Germinal center (tissue), 1 donor: ENCODE measurements at places on chromosomes 1 and 21.

- DNase-seq = no peak
These were observed 23.0 kb upstream of the DNAJC11 start for GRCh38 chr1:6724517-6725141.

- no peak for DNase-seq
These were observed 14.5 kb downstream of the CR1 start for GRCh38 chr1:207510444-207510843.

GRCh38 chr1:174433451-174433850, 14.3 kb upstream of the GPR52 start:
- DNase-seq = no peak

DNA sequence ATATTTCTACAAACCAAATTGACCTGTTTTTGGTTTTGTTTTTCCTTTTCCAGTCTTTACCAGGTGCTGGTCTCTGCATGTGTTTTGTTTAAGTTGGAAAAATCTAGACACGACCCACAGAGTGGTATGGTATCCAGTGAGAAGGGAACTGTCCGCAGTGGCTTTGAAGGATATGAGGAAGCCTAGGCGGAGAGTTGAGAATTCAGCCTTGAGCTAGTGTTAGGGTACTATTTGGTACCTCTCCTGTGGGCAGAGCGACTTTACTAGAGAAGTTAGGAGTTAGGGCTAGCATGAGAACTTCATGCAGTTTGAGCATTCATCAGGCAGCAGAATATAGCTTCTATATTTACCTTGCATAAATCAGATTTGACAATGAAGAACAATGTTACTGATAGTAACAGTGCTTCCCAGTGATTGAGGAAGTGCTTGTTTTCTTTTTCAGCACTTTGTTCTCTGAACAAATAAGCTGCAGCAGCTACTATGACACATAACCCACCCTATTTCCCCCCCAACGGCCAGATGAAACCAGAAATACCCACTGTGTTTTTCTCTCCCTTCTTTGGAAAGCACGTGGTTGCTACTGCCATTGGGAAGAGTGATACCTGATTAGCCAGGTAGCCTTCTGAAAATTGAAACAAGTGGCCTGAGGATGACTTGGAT, 19.0 kb downstream of the MRPS6 start:
- no peak for DNase-seq

DNA sequence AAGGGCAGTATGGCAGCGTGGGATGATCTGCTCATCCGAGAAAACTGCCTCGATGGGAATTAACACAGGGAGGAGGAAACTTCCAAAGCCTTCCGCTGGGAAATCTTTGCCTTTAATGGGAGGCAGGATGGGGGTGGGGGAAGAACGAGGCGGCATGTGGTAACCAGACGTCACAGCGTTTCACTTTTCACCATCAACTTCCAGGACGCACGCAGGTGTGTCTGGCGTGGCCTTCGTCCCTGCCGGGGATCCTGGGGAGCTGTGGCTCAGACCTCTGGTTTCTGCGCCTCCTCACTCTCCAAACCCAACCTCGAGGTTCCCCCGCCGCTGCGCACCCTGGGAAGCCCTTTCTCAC, 282 bp downstream of the RSPH1 start:
- DNase-seq = peak; percentile 31

DNA sequence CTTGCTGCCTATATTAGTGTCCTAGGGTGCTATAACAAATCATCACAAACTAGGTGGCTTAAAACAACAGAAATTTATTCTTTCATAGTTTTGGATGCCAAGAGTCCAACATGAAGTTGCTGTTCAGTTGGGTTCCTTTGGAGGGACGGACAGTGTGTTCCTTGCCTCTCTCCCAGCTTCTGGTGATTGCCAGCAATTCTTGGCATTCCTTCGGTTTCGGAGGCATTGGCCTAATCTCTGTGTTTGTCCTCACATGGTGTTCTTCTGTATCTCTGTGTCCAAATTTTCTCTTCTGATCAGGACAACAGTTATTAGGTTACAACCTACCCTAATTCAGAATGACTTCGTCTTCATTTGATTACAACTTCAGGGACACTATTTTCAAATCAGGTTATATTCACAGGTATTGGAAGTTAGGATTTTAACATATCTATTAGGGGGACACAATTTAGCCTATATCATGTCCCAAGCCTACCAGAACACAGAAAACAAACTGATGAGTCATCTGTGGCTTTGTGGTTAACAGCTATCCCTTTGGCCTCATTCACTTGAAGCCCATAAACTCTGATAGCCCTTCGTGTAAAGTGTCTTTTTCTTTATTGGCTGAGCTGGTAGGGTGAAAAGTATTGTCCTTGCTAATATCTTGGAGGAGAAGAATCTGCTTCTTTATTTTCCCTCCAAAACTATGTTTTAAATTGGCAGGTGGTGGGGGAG, 83.2 kb upstream of the PAPPA2 start:
- DNase-seq = no peak

GRCh38 chr1:67618285-67619018, 66.5 kb upstream of the GADD45A start:
- no peak for DNase-seq

- no peak for DNase-seq
These were observed 6.1 kb downstream of the ATP1A1 start for GRCh38 chr1:116379057-116379630.

DNA sequence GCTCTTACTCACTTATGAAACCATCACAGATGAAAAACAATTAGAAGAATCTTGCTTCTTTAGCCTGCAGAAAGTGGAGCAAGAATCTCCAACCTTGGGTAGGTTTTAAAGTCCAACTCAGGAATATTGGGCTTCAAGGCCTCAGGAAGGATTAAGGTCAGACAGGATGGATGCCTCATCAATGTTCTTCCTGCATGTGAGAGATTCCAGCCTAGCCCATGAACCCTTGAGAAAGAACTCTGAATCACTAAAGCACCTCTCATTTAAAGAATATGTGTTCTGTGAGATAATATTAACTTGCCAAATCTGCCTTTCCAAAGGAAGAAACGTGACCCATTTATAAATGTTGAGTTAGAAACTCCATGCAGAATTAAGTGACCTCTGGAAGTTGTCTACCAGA, 345.2 kb upstream of the CAMK1G start:
- DNase-seq = no peak

GRCh38 chr1:243686159-243686558, 163.9 kb downstream of the AKT3 start:
- no peak for DNase-seq

DNA sequence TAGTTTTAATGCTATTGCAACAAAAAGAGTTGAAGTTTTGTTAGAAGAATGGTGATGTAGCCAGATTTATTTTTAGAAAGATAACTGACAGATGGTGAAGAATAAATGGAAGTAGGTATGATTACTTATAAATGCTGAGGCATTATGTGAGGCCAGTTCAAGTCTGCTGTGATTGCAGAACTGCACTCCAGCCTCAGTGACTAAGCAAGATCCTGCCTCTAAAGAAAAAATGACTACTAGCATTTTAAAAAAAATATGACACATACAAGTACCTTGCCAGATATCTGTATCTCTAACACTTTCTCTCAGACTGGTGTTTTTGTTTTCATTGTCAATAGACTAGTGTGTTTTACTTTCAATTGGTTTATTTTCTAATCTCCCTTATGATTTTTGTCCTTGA, 1242.4 kb upstream of the ADGRL4 start:
- no peak for DNase-seq

DNA sequence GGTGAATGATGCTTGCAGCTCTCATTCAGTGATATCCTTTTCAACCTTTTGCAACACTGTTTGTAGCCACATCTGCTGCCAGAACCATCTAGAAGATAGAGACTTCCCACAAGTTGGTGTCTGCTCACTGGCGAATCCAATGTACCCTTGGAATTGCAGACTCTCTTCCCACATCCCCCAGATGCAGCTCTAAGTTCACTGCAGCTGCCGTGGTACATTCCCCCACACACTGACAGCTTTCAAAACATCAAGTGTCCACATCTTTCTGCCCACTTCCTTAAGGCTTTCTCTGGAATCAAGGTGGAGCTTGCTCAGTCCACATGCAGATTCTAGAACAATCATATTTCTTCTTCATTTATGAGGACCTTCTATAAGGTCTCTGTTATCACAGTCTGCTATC, 99.2 kb downstream of the PLPPR4 start:
- no peak for DNase-seq

DNA sequence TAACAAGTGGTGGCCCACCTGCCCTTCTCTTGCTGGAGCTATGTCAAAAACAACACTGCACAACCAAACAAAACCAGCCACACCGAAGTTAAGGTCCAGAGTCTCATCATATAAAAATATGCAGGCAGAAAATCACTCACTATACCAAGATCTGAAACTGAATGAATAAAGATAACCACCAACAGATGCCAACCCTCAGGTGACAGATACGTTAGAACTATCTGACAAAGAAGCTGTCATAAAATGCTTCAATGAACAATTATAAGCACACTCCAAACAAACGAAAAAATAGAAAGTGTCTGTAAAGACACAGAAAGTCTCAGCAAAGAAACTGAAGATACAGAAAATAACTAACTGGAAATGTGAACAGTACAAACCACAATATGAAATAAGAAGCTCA, 14.0 kb downstream of the ZNF496 start:
- no peak for DNase-seq

DNA sequence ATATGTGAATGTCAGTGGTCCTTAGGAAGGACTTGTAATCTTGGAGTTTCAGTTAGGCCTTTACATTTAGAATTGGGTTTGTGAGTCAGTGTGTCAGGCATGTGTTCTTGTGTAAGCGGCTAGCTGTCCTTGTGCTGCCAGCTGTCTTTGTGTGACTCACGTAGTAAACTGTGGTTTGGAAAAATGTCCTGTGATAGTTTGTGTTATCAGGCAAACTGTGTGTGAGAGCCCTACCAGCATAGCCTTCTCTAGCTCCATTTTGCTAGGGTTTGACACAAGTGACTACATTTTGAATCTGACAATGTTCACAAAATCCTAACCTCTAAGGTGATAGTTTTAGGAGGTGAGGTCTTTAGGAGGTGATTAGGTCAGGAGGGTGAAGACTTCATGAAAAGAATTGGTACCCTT, 6.9 kb upstream of the SLC35D1 start:
- DNase-seq = no peak

GRCh38 chr1:228373681-228374571, 32.7 kb downstream of the TRIM11 start:
- DNase-seq = no peak

GRCh38 chr1:65163201-65163805, 15.3 kb downstream of the AK4 start:
- DNase-seq = no peak

- DNase-seq = no peak
These were observed 16.6 kb upstream of the IL19 start for GRCh38 chr1:206754011-206754410.

- no peak for DNase-seq
These were observed 30.6 kb downstream of the RABIF start for GRCh38 chr1:202858331-202858730.

- DNase-seq = no peak
These were observed 75.5 kb downstream of the CAMK2N1 start for GRCh38 chr1:20410503-20410902.

DNA sequence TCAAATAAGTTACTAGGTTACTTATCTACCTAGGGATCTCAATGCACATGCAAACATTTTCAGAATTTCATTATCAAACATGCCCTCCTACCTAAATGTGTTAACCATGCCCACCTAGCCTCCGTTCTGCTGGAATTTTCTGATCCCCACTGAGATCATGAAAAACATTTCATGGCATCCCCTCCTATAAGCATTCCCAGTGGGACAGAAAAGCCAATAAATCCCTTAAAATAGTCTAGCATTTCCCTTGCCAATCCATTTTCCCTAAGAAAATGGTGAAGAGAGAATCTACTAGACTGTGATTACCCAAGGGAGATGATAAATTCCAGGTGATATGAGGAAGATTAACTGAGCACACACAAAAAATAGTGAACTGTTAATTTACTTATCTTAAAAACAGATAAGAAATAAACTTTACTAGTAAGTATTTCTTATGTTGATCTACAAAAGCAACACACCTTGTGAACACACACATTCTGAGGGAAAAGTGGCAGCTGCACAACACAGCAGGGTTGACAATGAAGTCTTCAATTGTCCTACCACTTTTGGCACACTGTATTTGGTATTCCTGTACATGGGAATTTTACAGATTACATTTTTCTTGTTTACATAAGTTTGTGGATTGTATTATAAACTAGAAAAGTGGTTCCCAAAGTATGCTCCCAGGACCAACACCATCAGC, 49.6 kb downstream of the ARID4B start:
- no peak for DNase-seq

DNA sequence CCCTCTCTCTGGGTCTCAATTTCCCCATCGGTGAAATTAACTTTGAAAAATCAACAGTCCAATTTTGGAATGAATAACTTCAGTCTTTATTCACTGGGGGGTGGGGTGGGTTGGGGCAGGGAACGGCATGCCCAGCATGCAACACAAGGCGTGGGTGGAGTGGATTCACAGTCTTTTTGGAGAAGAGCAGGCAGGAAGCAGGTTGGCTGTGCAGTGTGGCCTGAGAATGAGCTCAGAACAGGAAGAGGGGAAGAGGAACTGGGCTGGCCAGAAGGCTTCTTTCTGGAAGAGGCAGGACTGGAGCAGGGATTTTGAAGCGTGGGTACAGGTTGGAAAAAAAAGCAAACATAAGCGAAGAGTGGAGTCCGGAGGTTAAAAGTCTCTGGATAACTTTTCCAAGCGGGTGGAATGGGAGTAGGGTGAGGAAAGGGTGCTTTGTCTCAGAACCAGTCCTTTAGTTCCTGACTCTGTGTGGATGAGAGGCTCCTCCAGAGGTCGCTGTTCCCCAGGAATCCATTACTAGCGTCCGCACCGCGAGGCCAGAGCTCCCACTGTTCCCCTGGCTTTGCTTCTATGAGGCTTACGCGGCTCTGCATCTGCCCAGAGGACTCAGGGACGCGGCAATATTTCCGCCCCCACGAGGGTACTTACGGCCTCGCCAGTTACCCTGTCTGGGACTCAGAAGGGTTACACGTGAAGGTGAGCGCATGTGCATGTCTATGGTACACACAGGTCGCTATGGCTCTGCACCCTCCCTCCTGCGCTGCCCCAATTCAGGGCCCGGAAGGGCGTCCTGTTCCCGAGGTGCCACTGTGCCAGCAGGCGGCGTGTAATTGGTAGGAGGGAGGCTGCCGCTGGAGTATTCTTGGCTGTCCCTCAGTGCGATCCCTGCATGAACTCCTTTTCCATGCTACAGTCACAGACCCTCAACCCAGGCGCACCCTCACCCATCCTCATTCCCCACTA, 5.5 kb upstream of the FOXD2 start:
- peak; percentile 52 for DNase-seq

- DNase-seq = no peak
These were observed 14.9 kb downstream of the PTCH2 start for GRCh38 chr1:44828003-44828651.
